Endodermal cell (in vitro differentiated cells): ENCODE measurements at places on chromosomes 3 and 15. TPM values are rescaled to one million over a fixed set of nuclear protein-coding genes. Genes with fewer than 3 reads are reported as not detected.
A peak's percentile ranks its signal among the peaks of the same experiment; 100 is the strongest.

DNA sequence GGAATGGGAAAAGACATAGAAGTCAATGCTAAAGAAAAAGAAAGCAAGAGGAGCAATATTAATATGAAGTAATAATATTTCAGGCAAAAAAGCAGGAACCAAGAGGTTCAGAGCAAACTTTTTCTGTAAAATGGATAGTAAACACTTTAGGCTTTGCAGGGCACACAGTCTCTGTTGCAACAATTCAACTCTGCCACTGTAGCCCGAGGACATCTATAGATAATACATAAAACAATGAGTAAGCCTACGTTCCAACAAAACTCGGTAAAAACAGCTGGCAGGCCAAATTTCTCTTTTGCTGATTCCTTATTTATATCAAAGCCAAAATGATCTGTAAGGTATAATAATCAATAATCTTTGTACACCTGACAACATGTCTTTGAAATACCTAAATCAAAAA is 56.8 kb downstream of the SMAD6 start:
- peaks cover 4% of the 10 kb centered on the region for H3K4me1 ChIP-seq
- H3K4me3 ChIP-seq: no peak overlapping the region

DNA sequence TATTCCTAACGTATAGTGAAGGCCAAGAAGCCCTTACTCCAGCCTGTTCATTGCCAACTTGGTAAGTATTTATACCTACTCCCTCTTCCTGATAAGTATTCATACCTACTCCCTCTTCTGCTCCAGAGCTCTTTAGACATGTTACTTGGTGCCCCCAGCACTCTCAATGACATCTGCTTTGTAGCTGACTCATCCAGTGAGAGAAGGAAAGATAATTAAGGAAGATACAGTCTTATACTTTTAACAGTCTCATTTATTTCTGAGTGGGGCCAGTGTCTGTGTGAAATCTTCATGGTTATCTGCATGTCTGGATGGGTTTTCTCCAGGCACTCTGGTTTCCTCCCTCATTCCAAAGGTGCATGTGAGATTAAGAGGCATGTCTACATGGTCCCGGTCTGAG is 698.7 kb downstream of the FHIT start:
- no peak overlapping the region for H3K4me3 ChIP-seq
- no peak for DNase-seq
- no peaks in the 10 kb centered on the region for H3K27me3 ChIP-seq
- peaks cover 10% of the 10 kb centered on the region for H3K4me1 ChIP-seq

DNA sequence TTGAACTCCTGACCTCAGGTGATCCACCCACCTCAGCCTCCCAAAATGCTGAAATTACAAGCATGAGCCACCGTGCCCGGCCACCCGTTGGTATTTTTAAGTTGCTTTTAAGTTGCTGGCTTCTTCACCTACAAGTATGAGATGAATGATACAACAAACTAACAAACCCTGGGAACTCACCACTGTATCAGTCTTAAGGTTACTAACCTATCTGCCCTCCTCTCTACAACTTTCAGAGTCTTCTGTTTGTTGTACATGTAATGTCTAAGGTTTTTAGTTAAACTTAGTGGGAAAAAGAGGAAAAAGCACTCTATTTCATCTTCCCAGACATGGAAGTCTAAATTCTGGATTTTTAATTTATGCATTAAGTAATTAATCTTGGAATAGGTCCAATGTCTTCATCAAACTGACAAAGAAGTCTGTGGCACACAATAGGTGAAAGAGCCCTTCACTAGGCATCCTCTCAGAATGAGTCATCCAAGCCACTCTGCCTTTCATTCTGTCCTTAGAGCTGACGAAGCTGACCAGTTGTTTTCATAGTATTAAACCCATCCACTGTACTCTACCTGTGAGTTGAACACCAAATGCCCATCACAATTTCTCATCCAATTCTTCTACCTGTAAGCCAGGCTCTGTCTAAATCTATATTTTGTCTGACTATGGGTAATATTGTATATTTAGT is 936.1 kb downstream of the TUSC7 start:
- H3K27ac ChIP-seq: no peak overlapping the region
- H3K4me3 ChIP-seq: no peak overlapping the region
- DNase-seq: no peak
- no peaks in the 10 kb centered on the region for H3K36me3 ChIP-seq

DNA sequence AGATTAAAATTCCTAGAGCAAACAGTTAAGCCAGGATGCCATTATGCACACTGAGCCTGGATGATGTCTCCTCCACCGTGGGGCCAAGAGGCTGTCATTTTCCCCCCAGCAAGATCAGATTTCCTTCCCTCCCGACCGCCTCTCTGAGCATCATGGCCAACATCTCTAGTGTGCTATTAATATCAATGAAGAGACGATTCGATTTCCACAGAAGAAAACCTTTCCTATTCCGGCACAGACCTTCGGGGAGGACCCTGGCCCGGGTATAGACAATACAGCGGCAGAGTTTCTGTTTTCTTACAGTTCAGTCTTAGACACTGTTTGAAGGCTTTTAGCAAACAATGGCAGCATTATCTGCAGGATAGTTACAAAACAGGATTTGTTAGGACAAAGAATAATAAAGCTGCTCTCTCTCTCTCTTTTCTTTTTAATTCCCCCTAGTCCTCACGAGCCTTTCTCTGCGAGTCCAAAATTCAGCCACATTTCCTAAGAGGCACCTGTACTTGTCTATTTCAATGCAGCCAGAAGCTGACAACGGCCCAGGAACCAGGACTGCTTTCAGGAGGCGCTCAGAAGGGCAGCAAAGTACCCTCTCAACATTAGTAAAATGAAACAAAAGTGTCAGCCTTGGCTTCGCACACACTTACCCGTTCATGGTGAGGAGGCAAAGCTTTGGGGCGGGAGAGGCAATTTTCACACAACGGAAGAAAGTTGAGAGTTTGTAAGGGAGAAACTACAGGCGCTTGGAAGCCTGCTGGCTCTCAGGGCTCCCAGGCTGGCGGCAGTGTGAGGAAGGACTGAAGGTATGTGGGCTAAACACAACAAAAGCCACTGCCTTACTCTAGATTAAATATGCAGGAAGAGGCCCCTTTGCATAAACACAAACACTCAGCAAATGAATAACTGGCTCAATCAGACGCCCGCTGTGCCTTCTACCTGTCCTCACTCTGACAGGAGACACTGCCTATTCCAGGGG is 278.0 kb downstream of the FOXP1 start:
- H3K27me3 ChIP-seq: no peaks in the 10 kb centered on the region
- DNase-seq: peak; percentile 92
- peaks cover 13% of the 10 kb centered on the region for H3K4me1 ChIP-seq
- H3K4me3 ChIP-seq: peak overlapping the region; percentile 82
- H3K36me3 ChIP-seq: no peaks in the 10 kb centered on the region
- peak overlapping the region; percentile 14 for H3K27ac ChIP-seq

- H3K4me1 ChIP-seq: no peaks in the 10 kb centered on the region
- no peak overlapping the region for H3K4me3 ChIP-seq
- H3K36me3 ChIP-seq: no peaks in the 10 kb centered on the region
- DNase-seq: no peak
- no peaks in the 10 kb centered on the region for H3K27me3 ChIP-seq
Measured at GRCh38 chr15:100733101-100733842, 130.9 kb downstream of the ASB7 start.

GRCh38 chr3:170322566-170323269 is 34.8 kb upstream of the SKIL start:
- no peaks in the 10 kb centered on the region for H3K27me3 ChIP-seq
- no peak for DNase-seq
- no peaks in the 10 kb centered on the region for H3K36me3 ChIP-seq
- peak overlapping the region; percentile 83 for H3K27ac ChIP-seq

Gene POPDC2
- total RNA-seq: 1.1 and 1.6 TPM in 2 replicates

Gene TAGLN3
- 1.1 and 1.4 TPM in 2 replicates for total RNA-seq

Gene TEX9
- 8.2 and 10.2 TPM in 2 replicates for total RNA-seq
